ENCODE measurements at places on chromosomes 2 and 18.

GRCh38 chr2:158692372-158693103 is 102.6 kb upstream of the DAPL1 start:
- DNase-seq, result no peak

- DNase-seq, result no peak
These were observed 263.2 kb downstream of the SS18 start for GRCh38 chr18:25827228-25827627.

- DNase-seq, result peak; percentile 88
These were observed 96.4 kb downstream of the RTP5 start for GRCh38 chr2:241965931-241966412.

GRCh38 chr2:85602476-85603234 is at the start of gene TMEM150A:
TSS of gene TMEM150A (minus strand) at chr2:85602698. CDS start at chr2:85601948, 750 bp downstream.
- peak; percentile 98 for DNase-seq

DNA sequence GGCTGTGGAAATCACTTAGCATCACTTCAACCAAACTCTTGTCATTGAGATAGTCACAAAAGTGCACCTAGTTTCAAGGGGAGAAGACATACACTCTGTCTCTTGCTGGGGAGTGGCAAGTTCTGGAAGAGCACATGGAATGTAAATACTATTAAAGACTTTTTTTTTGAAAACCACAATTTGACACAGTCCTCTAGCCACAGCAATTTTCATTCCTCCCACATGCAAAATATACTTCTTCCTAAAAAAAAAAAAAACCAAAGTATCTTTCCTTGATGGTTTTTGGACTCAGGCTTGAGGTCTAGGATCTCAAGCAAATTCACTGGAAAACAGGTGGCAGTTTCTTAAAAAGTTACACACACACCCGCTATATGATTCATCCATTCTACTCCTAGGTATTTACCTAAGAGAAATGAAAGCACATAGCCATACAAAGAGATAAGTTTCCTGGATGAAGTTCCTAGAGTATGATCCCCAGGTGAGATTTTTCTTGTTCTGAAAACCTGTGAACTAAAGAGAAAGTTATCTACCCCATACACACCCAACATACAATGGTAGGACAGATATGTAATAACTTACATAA is 295.8 kb downstream of the SP3 start:
- DNase-seq, result no peak

GRCh38 chr2:100395532-100396350 is 21.7 kb downstream of the CHST10 start:
- DNase-seq, result no peak

- no peak for DNase-seq
These were observed 119.6 kb upstream of the BOD1L2 start for GRCh38 chr18:57027190-57027708.

DNA sequence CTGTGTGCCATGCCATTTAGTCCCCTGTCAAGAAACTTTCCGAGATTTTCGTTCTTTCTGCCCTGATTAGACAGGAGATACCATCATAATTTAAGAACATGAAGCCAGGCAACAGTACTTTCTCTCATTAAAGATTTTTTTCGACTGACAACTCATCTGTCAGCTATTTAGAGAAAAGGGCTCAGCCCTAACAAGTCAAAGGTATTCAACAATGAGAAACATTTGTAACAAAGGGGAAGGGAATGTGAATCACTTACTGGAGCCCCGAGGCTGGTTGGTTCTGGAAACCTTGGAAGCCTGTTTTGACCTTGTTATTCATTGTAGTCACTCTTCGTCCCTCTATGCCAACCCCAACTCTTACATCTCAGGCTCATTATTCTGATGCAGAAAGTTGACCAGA is 199.4 kb downstream of the SPP2 start:
- no peak for DNase-seq

DNA sequence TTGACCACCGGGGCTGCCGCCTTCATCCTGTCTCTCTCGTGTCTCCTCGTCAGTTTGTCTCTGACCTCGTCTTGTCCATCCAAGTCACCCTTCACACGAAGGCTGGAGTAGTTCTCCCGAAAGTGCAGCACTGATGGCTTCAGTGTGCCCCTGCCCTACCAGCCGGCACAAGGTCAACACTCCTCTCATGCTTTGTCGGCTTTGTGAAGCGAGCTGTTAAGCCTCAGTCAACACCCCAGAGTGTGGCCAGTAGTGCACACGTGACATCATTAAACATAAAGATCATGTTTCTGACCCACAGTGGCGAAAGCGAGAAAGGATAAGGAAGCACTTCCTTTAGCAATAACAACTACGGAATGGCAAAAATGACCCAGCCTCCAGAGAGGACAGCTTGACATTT is 23.2 kb downstream of the ACKR3 start:
- DNase-seq, result no peak

GRCh38 chr2:59866436-59866835 is 687.0 kb downstream of the BCL11A start:
- DNase-seq, result peak; percentile 7

DNA sequence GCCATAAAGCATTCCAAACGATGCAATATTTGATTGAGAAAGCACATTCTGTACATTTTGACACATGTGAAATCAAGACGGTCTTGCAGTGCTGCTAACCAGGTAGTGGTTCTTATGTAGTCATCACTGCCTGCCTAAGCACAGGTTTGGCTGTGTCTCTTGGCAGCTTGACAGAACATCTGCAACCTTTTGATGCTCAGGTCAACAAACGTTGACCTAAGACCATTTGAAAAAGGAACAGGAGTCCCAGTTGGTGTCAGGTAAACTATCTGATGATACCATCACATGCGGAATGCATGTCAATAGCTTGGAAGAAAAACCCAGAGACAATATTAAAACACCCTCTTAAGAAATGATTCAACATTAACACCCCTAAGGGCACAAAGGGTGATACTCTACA is 80.7 kb downstream of the L3MBTL4 start:
- DNase-seq, result no peak

GRCh38 chr18:26383454-26384270 is 157.4 kb downstream of the TAF4B start:
- peak; percentile 64 for DNase-seq

DNA sequence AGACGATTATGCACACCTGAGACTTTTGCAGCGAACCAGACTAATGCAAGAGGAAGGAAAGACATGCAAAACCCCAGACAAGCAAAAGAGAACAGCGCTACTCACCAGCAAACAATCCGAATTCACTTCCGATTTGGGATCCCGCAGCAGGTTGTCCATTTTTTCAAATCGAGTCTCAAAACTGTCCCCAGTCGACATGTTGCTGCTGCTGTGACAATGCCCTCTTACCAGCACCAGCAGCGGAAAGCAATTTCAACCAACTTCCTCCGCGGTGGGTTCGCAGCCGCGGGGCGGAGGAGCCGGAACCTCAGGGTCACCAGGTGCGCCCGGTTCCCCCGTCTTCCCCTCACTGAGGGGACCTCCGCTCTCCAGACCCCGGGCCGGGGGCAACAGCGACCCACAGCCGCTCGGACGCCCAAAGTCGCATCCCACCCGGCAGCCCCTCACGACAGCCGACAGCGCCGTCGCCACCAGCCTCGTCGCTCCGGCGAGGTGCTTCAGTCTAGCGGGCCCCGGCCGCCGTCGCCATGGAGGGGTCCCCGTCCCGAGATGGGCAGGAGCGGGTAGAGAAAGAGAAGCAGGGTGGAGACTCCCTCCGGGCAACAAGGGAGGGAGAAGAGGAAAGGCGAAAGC is 784 bp downstream of the ROCK1 start:
- peak; percentile 58 for DNase-seq

- peak; percentile 61 for DNase-seq
These were observed 269.3 kb upstream of the NCKAP5 start for GRCh38 chr2:133837441-133838094.

DNA sequence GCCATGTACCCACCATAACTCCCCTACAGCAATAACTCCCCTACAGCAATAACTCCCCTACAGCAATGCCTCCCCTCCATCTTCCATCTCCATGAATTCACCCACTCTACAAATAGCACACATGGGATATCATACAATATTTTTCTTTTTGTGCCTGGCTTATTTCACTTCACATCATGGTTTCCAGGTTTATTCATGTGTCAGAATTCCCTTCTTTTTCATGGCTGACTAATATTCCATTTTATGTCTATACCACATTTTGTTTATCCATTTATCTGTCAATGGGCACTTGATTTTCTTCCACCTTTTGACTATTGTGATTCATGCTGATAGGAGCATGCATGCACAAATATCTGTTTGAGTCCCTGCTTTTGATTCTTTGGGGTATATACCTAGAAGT is 178.3 kb downstream of the SMAD7 start:
- no peak for DNase-seq

GRCh38 chr2:108909275-108909823 is 79.7 kb downstream of the EDAR start:
- no peak for DNase-seq

DNA sequence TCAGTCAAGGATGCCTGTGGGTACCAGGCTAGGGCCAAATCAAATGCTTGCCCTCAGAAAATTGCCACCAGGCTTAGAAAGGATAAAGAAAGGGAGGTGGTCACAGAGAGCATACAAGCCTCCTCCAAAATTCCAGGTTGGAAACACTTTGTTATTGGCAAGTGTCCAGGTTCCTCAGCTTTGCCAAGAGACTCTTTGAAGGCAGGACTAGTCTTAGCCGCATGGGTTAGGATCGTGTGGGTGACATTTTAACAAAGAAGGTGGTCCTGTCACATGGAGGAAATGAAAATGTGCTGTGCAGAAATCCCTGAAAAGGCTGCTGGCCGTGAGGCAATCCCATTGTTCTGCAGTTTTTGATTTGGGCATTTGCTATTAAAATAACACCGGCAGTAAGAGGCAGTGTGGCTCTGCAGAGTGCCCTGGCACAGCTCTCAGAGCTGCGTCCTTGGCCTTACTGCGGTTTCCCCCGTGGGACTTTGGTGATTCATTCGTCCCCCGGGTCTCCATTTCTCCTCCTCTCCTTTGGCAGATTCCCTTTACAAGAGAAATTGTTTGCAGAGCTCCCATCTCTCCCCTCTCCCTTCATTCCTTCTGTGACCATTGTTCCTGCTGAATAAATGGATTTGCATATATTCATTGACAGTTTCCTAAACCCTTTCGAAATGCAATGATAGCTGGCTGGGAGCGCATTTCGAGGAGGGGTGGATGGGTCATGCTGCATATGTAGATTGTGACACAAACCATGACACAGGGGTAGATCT is 187.3 kb downstream of the VAPA start:
- peak; percentile 49 for DNase-seq

GRCh38 chr2:239679755-239680154 is 278.9 kb upstream of the HDAC4 start:
- DNase-seq, result no peak

DNA sequence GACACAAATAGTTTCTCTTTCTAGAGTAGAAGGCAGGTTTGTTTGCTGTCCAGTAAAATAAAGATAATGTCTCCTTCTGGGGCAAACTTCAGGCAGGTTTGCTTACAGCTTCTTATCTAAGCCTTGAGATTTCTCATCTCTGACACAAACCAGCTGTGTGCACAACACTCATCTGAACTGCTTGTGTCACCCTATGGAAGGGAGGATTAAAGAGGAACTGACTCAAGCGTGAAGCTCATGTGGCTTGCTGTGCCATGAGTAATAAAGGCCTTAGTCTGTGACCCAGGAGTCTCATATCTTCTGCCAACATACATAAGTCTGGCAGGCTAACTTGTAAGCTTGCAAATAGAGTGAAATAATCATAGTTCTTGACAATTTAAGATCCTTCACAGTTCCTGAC is 24.2 kb upstream of the CPO start:
- DNase-seq, result peak; percentile 17

GRCh38 chr2:203647579-203647978 is 58.9 kb upstream of the CD28 start:
- DNase-seq, result no peak

DNA sequence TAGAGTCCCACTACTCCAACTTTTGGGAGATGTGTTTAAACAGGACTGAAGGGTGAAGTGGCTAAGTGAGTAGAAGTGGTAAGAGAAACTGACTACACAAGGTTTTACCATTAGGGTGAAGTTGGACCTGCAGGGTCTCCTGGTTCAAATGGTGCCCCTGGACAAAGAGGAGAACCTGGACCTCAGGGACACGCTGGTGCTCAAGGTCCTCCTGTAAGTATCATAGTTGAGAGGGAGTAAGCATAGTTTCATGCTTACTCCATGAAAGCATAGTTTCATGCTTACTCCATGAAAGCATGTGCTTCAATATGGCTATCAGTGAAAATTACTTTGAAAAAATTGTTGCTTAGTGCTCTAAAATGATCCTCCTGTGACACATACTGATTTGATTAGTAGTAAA is 19.1 kb downstream of the COL3A1 start:
- DNase-seq, result peak; percentile 60

DNA sequence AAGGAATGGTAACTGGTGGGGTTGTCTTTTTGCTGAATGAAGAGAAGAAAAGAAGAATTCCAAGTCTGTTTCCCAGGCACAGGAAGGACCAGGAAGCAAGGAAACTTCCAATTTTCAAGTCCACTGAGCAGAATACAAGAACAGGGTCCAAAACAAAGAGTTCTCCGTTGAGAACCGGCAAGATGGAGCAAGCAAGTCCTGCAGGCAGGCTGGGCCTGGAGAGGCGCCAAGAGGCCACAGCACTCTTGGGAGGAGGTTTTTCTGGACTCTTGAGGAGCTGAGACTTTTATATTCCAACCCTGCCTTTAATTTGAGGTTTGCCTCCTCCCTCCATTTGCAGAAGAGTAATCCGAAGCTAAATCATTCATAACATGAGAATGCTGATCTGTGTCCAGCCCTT is 224.5 kb downstream of the IKZF2 start:
- peak; percentile 6 for DNase-seq

GRCh38 chr2:1739961-1740715 is 4.2 kb downstream of the PXDN start:
- DNase-seq, result no peak

- DNase-seq, result no peak
These were observed 59.5 kb downstream of the DIPK1C start for GRCh38 chr18:74397572-74397971.

GRCh38 chr2:46847185-46847710 is 68.4 kb downstream of the MCFD2 start:
- peak; percentile 96 for DNase-seq

DNA sequence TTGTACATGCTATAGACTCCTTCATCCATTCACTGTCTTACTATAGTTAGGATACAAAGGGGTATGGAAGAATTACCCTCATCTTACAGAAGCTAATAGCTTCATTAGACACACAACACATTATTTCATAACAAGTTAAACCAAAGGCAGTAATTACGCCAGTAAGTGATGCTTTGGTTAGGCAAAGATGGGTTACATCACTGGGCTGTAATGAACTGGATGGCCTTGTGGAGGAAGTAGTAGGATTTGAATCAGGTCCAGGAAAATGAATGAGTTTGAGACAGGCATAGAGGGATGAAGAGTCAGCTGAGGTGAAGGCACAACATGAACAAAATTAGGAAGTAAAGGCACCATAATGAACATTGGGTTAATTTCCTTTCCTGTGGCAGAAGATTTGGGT is 80.1 kb downstream of the SOCS6 start:
- DNase-seq, result no peak

- no peak for DNase-seq
These were observed 45.6 kb downstream of the C1QL2 start for GRCh38 chr2:119112770-119113488.

GRCh38 chr2:210544831-210545230 is 11.6 kb upstream of the CPS1 start:
- DNase-seq, result no peak
